ENCODE measurements at places on chromosomes 3 and 15.

- DNase-seq: peak; percentile 50
Measured at GRCh38 chr3:50347187-50347813, 1.8 kb upstream of the ZMYND10 start.

GRCh38 chr15:39582286-39582976 is 1.6 kb downstream of the THBS1 start:
- no peak for DNase-seq

- no peak for DNase-seq
Measured at GRCh38 chr3:155188031-155188430, 105.5 kb downstream of the STRIT1 start.

- DNase-seq: no peak
Measured at GRCh38 chr3:4994823-4995499, 15.7 kb downstream of the BHLHE40 start.

GRCh38 chr15:59236394-59236793 is 29.8 kb downstream of the LDHAL6B start:
- no peak for DNase-seq

DNA sequence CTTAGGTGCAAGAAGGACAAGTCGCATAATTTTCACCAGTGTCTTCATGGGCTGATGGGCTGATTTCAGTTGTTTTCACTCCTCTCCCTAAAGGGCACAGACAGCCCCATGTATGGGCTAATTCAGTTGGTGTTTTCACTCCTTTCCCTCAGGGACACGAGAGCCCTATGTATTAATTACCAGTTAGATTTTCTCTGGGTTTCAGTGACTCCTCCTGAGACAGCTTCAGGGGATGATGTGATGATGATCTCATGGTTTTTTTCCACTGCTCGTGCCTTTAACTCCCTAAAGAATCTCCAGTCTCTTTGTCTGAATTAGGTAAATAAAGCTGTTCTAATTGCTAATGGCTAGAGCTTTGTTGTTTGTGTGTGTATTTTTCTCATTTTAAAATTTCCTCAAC is 9.9 kb downstream of the RAMAC start:
- DNase-seq: no peak

GRCh38 chr3:94065122-94065521 is 2.3 kb downstream of the NSUN3 start:
- no peak for DNase-seq

DNA sequence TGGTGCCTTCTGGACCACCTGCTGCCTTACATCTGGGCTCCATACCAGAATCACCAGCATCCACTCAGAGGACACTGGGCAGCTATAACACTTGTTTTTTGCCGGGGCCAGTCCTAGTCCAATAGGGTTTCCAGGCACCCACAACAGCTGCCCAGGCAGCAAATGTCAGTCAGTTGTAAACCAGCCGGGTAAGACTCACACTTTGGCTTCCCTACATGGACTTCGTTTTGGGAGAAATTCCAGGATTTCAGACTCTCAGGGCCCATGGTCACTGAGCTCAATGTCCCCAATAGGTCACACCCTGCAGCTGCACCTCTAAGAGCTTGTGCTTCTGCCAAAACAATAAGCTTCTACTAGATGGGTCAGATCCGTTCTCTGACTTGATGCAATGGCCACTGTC is 83.8 kb downstream of the FAM174B start:
- DNase-seq: no peak

- DNase-seq: no peak
Measured at GRCh38 chr3:115396801-115397200, 226.5 kb upstream of the GAP43 start.

DNA sequence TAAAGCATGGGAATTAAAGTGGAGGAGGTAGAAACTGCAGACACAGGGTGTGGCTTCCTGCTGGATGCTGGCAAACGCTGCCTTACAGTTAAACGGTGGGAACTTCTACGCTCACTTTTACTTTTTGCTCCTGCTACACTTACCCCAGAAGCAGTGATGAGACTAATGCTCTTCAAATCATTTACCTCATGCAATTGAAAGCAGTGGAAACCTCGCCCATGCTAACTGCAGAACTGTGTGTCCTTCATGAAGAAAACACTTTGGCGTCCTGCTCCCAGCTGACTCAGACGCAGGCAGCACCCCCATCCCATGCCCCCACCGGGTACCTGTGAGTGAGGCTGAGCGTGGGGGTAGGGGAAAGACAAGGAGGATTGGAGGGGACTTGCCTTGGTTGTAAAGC is 31.8 kb downstream of the UPK1B start:
- no peak for DNase-seq

- DNase-seq: no peak
Measured at GRCh38 chr3:113431811-113432210, 9.5 kb downstream of the CFAP44 start.

DNA sequence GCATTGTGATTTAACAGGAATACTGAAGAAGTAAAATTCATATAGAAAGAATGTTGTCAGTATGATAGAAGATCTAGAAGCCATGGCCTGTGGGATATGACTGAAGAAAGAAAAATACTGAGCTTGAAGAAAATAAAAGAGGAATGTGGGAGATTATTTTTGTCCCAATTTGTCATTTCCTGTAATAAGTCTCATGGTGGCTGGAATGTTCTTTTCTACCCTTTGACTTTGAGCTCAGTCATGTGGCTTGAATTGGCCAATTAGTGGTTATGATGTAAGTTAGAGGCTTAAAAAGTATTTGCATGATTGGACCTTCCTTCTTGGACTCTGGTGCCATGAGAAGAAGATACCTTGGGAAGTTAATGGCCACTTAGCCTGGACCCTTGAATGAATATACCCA is 14.1 kb downstream of the APH1B start:
- DNase-seq: no peak

GRCh38 chr15:58472821-58473581 is 41.2 kb downstream of the LIPC start:
- DNase-seq: no peak

DNA sequence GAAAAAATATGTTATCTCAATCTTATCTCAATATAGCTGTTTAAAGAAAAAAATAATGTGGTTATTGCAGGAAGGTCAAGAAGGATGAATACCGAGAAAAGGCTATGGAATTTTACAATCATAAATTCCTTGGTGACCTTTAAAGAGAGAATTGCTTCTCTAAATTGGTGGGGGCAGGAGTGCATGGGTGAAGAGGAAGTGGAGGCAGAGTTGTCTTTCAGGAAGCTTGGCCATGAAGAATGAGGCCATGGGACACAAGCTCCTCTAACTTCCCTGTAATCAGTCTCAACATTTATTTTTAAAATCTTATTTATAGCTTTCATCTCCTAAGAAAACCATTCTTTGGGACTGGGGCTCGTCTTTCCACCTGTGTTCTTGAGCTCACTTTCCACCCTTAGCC is 22.4 kb upstream of the ALDH1A2 start:
- no peak for DNase-seq

- DNase-seq: no peak
Measured at GRCh38 chr3:119628816-119629445, 31.2 kb downstream of the PLA1A start.

DNA sequence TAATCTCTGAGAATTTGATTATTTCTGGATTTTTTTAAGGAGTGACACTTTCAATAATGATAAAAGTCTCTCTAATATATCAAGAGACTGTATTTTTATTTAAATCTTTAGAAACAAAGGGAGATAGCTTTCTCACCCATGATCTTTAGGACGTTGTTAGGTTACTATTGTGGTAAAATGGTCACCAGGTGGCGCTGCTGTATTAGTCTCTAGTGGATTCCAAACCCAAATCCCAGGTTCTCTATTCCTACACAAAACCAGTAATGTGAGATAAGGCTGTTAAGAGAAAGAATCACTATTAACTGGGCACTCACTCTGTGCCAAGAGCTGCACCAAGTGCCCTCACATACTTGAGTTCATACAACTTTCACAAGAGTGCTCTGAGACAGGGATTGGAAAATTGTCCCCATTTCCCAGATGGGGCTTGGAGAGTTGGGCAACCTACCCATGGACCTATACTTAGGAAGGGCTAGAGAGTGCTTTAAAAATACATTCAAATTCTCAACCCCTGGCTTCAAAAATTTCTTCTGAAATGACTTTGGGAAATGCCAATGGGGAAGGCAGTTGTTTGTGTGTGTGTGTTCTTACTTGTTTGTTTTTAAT is 593.4 kb upstream of the TGFBR2 start:
- DNase-seq: peak; percentile 19

- no peak for DNase-seq
Measured at GRCh38 chr15:29283381-29283780, 13.8 kb upstream of the NSMCE3 start.

GRCh38 chr15:68335251-68335650 is 57.7 kb downstream of the FEM1B start:
- no peak for DNase-seq

GRCh38 chr3:50269977-50270413 is 1.0 kb downstream of the SEMA3B start:
- no peak for DNase-seq

DNA sequence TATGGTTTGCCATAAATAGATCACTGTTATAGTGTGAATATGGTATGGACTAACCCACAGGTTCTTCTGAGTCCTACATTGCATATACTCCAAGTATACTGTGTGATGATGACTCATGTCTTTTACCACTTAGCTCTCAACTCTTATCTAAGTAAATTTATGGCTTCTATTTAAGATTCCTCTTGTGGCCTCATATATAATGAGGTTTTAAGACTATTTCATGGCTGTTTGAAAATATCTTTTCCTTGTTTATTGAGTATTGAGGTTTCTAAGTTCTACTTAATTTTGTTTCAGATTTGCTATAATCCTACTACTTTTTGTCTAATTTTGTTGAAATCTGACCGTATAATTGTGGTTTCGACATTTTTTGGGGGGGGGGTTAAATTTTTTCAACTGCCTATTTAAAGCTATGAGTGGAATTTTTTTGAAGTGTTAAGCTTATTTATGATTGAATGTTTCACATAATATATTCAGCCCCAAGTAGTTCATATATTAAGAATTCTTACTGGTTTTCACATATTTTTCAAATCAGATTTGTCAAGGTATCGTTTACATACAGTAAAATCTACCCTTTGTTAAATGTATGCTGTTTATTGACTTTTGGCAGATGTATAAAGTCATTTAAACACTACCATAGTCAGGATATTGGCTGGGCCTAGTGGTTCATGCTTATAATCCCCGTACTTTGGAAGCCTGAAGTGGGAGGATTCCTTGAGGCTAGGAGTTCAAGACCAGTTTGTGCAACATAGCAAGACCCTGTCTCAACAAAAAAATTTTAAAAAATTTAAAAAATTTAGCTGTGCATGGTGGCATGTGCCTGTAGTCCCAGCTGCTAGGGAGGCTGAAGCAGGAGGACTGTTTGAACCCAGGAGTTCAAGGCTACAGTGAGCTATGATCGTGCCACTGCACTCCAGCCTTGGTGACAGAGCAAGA is 11.7 kb downstream of the SLC25A36 start:
- no peak for DNase-seq

DNA sequence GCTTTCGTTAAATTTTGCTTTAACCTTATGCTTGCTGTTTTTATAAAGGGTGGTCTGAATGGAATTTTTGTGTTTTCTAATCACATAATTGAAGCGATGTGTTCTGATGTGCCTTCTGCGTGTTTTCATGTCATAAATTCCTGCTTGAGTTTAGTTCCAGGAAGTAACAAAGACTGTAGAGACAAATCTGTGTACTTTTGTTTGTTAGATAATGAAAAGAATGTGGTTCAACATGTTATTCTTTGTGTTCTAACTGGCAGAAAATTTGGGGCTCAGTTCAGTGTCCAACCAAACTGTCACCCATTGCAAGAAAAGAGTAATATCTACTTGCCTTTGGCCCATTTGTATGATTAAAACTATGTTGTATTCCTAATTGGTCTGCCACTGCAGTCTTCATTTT is 324.0 kb downstream of the DIPK2A start:
- DNase-seq: no peak

DNA sequence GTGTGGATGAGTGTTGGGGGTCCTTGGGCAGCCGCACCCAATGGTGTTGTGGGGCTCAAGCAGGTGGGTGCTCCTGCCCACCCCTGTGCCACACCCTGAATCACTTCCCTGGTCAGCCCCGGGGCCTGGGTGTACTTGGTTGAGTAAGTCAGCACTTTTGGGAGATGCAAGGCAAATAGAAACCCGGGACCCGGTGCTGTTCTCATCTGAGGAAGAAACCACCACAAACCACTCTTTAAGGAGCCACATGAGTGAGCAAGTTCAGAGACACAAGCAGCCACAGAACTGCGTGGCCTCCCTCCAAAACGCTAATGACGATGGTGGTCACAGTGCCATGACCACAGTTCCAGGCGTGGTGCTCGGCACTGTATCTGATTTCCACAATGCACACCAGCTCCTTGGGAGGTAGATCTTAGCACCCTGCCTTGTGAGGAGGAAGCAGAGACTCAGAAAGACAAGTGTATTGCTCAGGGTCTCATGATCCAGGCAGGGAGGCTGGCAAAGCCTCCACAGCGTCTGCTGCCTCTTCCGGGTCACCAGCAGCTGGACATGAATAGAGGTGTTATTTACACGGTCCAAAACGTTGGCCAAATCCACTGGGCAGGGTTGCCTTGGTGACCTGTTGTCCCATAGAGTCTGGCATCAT is 118.2 kb upstream of the ALDH1A3 start:
- no peak for DNase-seq

- no peak for DNase-seq
Measured at GRCh38 chr3:4343258-4343657, 40.1 kb downstream of the SETMAR start.

DNA sequence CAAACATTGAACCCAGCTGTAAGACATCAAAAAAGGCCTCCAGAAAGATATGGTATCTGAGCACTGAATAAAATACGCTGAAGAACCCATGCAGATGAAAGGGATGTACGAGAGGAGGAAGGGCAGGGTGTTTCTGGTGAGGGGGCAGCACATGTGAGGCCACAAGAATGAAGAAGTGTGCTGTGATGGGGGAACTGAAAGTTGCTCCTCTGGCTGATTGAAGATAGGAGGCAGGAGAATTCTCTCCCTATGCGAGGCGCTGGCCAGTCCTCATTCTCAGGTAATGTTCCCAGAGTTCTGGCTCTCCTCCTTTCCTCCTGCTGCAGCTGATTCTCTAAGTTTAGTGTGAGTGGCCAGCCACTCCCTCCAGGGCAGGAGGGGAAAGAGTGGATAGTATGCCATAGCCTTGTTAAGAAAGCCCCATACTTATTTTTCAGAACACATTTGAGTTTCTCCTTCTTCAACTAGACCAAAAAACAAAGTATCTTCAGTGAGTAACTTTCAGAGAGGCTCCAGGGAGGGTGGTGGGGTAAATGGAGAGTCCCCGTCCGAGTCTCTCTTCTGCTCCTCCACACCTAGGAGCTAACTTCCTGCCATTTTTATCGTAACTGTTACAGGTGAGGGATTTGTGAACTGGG is 26.9 kb upstream of the MYO1E start:
- no peak for DNase-seq

- no peak for DNase-seq
Measured at GRCh38 chr15:68424754-68425390, 7.1 kb downstream of the ITGA11 start.

- no peak for DNase-seq
Measured at GRCh38 chr15:26045516-26045915, 182.4 kb upstream of the ATP10A start.

All from stimulated activated CD8-positive, alpha-beta memory T cell treated with anti-CD3 and anti-CD28 coated beads, Interleukin-7, amount 100 ng/mL, for 1 hour (primary cell).